Neural crest cell (in vitro differentiated cells): ENCODE measurements at places on chromosomes 5 and 9. TPM values are rescaled to one million over a fixed set of nuclear protein-coding genes. Genes with fewer than 3 reads are reported as not detected.

The LCN15 gene
- not detected in 2 replicates for total RNA-seq

DNA sequence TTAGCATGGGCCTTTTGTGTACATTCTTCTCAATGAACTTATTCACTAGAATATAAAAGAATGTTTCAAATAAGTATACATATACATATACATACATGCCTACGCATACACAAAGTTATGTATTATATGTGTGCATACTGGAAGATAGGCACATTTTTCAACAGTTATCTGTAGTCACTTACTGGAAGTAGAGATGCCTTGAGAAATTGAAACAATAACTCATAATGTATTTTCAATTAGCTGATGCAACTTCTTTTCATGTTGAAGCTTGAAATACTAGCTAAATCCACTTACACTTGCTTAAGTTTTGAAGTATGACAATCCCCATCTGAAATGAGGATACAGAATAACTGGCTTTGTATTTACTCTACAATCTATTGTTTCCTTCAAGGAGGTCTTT is 469.0 kb upstream of the PTGER4 start:
- no peak overlapping the region for H3K27ac ChIP-seq

- no peaks in the 10 kb centered on the region for H3K27me3 ChIP-seq
- no peak for DNase-seq
- no peak overlapping the region for H3K4me3 ChIP-seq
- no peak overlapping the region for H3K27ac ChIP-seq
- H3K4me1 ChIP-seq = no peaks in the 10 kb centered on the region
These were observed 196.6 kb downstream of the PLK2 start for GRCh38 chr5:58263296-58263695.

- H3K36me3 ChIP-seq = peaks cover under 1% of the 10 kb centered on the region
- H3K27ac ChIP-seq = no peak overlapping the region
- no peak overlapping the region for H3K4me3 ChIP-seq
- H3K4me1 ChIP-seq = peaks cover 4% of the 10 kb centered on the region
- no peaks in the 10 kb centered on the region for H3K27me3 ChIP-seq
These were observed 19.3 kb upstream of the ORM1 start for GRCh38 chr9:114303571-114303970.

- no peak for DNase-seq
- peaks cover 4% of the 10 kb centered on the region for H3K36me3 ChIP-seq
- no peaks in the 10 kb centered on the region for H3K27me3 ChIP-seq
These were observed 134.6 kb downstream of the PIK3R1 start for GRCh38 chr5:68350176-68350575.

The IL13 gene
- not detected in 2 replicates for total RNA-seq

GRCh38 chr9:16030528-16031185 is 477.8 kb downstream of the CCDC171 start:
- H3K4me1 ChIP-seq = no peaks in the 10 kb centered on the region
- H3K27ac ChIP-seq = no peak overlapping the region
- H3K4me3 ChIP-seq = no peak overlapping the region
- DNase-seq = no peak
- no peaks in the 10 kb centered on the region for H3K36me3 ChIP-seq

DNA sequence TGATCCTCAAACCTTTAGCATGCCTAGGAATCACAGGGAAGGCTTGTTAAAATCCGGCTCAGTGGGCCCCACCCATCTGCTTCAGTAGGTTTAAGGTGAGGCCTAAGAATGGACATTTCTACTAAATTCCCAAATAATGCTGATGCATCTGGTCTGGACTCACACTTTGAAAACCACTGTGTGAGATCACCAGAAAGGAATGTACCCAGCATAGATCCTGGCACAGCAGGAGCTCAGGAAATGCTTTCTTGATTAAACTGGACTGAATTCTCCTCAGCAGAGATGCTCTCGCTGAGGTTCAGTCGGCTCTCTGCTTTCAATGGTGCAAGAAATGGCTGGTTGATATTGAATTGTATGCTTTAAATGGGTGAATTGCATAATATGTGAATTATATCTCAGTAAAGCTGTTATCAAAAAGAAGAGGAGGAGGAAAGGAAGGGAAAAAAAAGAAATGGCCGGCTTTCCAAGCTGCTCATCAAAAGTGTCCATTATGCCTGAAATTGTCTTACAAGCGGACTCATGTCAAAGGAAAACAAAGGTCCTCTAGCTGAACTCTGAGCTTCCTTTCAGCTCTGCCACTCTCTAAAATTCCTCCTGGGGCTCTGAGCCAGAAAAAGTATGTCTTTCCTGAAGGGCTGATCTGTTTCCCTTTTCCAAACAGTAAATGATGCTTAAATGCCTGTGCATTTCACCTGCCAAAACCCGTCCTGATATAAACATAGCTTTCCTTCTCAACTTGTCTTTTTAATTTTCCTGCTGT is 77.6 kb upstream of the SAP30L start:
- H3K27me3 ChIP-seq = no peaks in the 10 kb centered on the region
- no peak overlapping the region for H3K4me3 ChIP-seq
- peak overlapping the region; percentile 29 for H3K27ac ChIP-seq

DNA sequence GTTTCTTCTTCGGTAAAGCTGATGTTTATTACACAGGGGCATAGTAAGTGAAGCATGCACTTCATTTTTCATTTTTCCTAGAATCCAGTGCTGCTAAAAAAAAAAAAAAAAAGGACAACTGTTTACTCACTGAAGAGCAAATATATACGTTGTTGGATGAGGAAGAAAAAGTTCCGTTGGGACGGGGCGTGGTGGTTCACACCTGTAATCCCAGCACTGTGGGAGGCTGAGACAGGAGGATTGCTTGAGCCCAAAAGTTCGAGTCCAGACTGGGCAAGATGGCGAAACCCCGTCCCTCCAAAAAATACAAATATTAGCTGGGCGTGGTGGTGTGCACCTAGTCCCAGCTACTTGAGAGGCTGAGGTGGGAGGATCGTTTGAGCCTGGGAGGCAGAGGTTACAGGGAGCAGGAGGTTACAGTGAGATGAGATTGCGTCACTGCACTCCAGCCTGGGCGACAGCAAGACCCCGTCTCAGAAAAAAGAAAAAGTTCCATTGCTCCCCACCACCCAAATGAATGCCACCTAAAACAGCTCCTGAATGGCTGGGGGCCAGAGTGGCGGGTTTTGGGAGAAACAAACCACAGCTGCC is 60.1 kb upstream of the GNE start:
- no peak overlapping the region for H3K27ac ChIP-seq
- H3K36me3 ChIP-seq = no peaks in the 10 kb centered on the region
- peaks cover 38% of the 10 kb centered on the region for H3K4me1 ChIP-seq
- DNase-seq = no peak
- H3K27me3 ChIP-seq = no peaks in the 10 kb centered on the region
